ENCODE measurements at places on chromosomes 6 and 20.
A peak's percentile ranks its signal among the peaks of the same experiment; 100 is the strongest.

DNA sequence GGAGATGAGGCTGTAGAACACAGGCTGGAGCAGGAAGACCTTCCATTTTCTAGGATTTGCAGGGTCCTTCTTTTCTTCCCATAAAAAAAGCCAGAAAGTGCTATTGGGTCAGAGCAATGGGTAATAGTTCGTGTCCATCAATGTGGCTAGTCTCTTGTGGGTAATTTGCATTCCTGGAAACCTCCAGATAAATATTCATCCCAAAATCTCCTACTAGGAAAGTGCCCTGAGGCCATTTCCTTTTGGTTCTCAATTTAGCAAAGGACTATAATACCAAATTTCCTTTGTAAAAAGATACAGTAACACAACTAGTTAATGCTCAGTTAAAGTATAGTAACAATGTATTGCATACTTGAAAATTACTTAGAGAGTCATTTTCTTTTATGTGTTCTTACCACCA, 138.1 kb upstream of the TAB2 start:
- no peak for DNase-seq

DNA sequence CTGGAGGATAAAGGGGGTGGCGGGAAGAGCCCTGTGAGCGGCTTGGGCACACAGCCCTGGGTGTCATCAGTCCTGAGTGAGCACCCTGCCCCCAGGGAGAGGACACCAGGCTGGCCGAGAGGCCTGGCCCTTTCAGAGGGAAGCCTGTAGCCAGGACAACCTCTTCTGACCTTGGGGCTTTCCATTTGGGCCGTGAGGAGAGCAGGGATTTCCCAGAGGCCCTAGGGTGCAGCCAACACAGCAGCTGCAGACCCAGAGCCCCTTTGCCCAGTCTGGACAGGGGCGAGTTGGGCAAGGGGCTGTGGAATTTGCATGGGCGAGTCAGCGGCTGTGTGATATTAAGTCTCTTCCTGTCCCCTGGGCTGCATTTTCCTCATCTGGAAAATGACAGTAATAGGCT, 6.3 kb downstream of the MAP1LC3A start:
- no peak for DNase-seq

DNA sequence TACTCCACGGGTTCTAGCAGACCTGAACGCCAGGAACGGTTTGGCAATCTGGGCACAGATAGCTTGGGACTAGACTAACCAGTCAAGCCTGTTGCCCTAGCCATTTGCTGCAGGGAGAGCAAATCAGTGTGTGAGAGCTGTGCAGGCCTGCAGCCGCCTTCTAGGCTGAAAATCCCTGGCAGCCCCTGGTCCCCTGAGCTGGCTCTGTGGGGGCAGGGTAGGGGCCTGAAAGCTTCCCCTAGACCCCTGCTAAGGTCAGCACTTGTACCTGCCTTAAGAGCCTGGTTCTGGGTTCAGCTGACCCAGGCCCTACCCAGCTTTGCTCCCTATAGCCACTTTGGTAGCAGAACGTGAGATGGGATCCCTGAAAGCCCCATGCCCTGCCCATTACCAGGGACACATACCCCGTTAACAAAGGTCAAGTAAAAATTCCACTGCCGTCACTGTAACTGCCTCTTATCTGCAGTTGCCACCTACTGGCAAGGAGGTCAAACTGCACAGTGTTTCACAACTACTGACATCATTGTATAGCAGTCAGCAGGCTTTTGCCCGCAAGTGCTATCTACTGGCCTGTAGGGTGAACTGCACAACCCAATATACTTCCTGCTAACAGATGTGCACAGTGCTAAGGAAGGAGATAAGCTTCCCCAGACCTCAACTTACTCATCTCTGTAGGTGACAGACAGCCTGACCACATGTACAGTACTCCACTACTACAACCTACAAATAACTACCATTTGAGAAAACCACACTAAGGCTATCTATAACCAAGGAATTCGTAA, 95.1 kb upstream of the OLIG3 start:
- peak; percentile 27 for DNase-seq

DNA sequence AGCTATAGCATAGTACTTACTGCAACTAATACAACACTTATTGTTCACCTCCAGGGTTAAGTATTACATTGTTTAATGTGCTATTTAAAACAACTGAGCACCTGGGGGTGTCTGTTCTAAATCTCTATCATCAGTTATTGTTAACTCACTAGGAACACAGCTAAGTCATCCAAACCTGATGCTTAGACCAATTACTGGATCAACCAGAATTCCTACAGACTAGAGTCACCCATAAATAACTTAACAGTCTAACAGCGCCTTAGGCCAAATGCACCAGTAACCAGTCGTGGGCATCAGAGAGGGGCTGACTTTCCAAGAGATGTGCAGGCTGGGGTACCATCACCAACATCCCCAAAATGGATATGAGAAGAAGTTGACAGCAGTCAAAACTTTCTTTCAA, 110.7 kb downstream of the ADTRP start:
- DNase-seq = no peak

DNA sequence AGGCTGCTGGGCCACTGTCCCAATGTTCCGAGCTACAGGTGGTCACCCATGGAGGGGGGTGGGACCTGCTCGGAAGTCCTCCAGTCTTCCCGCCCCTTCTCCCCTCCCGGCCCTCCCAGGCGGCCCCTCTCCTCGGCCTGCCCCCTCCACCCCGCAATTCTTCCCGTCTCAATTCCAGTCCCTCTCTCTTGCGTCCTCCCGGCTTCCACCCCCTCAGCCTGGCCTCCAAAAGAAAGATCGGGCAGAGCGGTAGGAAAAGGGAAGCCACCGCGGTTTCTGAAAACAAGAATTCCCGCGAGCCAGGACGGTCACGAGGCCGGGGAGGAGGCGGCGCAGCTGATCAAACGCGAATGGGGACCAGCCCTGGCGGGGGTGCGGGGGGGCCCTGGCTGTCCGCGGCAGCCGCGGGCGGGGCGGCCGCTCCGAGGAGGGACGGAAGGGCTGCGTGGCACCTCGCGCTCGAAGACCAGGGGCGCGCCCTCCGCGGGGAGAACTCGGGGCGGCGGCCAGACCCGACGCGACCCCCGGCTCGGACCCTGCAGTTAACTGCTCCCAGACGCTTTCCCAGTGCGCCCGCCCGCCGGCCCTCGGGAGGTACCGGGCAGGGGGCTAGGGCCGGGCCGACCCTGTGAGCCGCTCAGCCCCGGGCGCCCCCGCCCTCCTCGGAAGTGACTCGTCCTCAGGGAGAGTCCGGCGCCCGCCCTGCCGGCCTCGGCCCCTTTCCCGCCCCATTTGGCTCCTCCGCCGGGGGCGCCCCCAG, 1.0 kb downstream of the PXDC1 start:
- peak; percentile 5 for DNase-seq

DNA sequence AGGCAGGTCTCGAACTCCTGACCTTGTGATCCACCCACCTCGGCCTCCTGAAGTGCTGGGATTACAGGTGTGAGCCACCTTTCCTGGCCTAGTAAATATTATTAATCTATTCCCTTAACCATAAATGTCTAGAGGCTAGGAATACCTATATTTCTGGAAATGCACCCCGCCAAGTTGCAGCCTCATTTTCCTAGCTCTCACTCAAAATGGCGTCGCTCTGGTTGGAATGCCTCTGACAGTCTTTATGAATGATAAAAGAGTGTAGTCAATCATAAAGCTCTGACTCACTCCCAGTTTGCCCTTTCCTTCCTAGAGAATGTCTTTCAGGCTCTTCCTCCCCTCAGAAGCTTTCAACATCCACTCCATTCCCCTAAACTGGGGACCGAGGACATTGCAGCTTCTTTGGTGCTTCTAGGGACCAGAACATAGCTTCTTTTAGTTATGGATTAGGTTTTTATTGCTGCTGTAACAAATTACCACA, 14.1 kb upstream of the TRIM26 start:
- no peak for DNase-seq

GRCh38 chr6:701700-702479, 9.0 kb upstream of the EXOC2 start:
- DNase-seq = no peak

GRCh38 chr6:65988006-65988405, 281.0 kb upstream of the EYS start:
- no peak for DNase-seq

DNA sequence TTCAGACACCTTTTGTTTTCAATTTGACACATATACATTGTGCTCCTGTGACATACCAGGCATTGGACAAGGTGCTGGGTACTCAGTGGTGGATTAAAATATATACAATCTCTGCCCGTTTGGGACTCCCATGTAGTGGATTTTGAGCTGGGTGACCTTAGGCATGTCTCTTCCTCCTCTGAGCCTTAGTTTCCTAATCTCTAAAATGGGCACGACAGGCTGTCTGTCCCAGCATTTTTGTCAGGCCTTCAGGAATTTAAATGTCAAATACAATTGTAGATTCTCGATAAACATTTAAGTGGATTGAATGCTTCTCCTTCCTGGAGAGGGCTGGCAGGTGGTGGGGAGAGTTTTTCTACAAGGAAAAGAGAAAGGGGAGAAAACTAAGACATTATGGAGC, 22.6 kb downstream of the CDH22 start:
- DNase-seq = no peak

- peak; percentile 11 for DNase-seq
Observed at GRCh38 chr6:43817192-43817591, 47.2 kb downstream of the VEGFA start.

GRCh38 chr6:97282238-97282725, 734 bp downstream of the MMS22L start:
- DNase-seq = no peak

DNA sequence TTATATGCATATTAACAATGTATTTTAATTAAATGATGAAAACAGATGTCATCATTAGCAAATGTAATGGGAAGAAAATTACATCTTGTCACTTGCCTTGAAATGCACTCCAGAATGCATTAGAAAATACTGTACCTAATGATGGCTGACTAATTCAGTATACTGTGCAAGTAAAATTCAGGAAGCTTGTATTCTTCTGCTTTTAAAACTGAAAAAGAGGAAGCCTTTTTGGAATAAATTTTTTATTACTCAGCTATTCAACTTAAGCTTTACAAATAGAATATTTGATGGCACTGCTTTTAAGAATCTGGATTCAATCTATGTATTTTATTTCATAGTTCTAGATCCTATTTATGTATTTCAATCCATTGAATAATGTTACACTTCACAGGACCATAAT, 195.5 kb downstream of the RIMS1 start:
- no peak for DNase-seq
